Nephron progenitor cell (in vitro differentiated cells): ENCODE measurements at places on chromosomes 13 and 19.

DNA sequence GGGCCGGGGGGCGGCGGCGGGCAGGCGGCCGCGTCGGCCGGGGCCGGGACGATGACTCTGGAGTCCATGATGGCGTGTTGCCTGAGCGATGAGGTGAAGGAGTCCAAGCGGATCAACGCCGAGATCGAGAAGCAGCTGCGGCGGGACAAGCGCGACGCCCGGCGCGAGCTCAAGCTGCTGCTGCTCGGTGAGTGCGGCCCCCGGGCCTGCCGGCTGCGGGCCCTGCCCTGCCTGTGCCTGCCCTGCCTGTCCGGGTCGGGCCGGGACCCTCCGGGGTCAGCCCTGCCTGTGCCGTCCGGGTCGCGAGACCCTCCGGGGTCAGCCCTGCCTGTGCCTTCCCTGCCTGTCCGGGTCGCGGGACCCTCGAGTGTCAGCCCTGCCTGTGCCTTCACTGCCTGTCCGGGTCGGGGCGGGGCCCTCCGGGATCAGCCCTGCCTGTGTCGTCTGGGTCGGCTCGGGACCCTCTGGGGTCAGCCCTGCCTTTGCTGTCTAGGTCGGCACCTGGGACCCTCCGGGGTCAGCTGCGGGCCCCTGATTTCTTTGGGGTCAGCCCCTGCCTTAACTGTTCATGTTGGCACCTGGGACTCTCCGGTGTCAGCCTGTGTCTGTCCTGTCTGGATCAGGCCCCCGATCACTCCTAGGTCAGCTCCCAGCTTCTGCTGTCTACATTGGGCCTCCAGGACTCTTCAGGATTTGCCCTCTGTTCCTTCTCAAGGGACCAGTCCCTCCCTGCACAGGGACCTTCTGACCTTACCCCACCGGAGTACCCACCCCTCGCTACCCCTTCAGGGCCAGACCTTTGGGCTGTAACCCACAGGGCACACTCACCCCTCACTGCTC, 659 bp downstream of the GNA11 start:
- DNase-seq: peak; percentile 46

- DNase-seq: no peak
These were observed 9.0 kb downstream of the EPS15L1 start for GRCh38 chr19:16462757-16463250.

DNA sequence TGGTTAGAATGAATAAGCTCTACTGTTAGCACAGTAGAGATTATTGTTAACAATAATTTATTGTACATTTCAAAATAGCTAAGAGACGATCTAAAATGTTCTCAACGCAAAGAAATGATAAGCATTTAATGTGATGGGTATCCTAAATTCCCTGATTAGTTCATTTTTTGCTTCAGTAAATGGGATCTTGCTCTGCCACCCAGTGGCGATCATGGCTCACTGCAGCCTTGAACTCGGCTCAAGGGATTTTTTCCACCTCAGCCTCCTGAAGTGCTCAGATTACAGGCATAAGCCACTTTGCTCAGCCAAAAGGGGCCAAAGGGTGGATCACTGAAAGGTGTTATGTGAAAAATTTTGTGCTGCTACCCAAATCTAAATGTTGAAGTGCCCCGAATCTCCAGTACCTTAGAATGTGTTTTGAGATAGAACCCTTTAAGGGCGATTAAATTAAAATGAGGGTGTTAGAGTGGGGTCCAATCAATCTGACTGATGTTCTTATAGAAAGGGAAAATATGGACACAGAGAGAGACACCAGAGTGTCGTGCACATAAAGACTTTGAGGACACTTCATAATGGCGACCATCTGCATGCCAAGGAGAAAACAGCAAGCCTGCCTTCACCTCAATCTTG, 31.5 kb upstream of the ZNF766 start:
- DNase-seq: peak; percentile 59

- DNase-seq: peak; percentile 76
These were observed 2.5 kb downstream of the PRTN3 start for GRCh38 chr19:843180-843835.

- DNase-seq: no peak
These were observed 1435.7 kb downstream of the UQCRFS1 start for GRCh38 chr19:27777242-27777641.

DNA sequence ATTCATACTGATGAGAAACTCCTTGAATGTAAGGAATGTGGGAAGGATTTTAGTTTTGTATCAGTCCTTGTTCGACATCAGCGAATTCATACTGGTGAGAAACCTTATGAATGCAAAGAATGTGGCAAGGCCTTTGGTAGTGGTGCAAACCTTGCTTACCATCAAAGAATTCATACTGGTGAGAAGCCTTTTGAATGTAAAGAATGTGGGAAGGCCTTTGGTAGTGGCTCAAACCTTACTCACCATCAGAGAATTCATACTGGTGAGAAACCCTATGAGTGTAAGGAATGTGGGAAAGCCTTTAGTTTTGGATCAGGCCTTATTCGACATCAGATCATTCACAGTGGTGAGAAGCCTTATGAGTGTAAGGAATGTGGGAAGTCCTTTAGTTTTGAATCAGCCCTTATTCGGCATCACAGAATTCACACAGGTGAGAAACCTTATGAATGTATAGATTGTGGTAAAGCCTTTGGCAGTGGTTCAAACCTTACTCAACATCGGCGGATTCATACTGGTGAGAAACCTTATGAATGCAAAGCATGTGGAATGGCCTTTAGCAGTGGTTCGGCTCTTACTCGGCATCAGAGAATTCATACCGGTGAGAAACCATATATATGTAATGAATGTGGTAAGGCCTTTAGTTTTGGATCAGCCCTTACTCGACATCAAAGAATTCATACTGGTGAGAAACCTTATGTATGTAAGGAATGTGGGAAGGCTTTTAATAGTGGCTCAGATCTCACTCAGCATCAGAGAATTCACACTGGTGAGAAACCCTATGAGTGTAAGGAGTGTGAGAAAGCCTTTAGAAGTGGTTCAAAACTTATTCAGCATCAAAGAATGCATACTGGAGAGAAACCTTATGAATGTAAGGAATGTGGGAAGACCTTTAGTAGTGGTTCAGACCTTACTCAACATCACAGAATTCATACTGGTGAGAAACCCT, 26.6 kb downstream of the ZNF345 start:
- DNase-seq: no peak

- no peak for DNase-seq
These were observed 16.2 kb downstream of the PPP1R12C start for GRCh38 chr19:55101261-55101660.

- no peak for DNase-seq
These were observed 7.6 kb upstream of the PEG3 start for GRCh38 chr19:56848166-56848565.

- peak; percentile 18 for DNase-seq
These were observed 64.2 kb upstream of the UQCRFS1 start for GRCh38 chr19:29277102-29277501.

GRCh38 chr13:22487932-22488331, 692.8 kb upstream of the SGCG start:
- no peak for DNase-seq

- no peak for DNase-seq
These were observed 141.8 kb downstream of the GPC5 start for GRCh38 chr13:91540158-91540736.

DNA sequence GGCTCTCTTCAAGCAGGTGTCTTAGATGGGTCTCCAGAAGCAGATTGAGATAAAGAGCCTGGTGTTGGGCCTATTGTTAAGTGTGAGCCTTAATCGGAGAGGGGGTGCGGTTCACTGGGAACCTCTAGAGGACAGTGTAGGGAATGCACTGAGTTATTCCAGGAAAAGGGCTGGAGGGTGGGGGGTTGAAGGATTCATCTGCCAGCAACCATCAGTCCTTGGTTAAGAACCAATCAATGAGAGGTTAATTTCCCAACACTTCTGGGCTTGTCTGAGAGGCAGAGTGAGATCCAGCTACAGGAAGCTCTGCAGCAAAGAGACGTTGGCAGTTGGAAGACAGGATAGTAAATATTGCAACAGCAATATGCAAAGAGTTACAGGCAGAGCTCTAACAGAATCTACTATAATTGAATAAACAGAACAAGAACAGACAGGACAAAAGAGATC, 28.7 kb downstream of the CYP4F2 start:
- DNase-seq: no peak

- DNase-seq: no peak
These were observed 63.7 kb upstream of the NPAS1 start for GRCh38 chr19:46955813-46956371.

DNA sequence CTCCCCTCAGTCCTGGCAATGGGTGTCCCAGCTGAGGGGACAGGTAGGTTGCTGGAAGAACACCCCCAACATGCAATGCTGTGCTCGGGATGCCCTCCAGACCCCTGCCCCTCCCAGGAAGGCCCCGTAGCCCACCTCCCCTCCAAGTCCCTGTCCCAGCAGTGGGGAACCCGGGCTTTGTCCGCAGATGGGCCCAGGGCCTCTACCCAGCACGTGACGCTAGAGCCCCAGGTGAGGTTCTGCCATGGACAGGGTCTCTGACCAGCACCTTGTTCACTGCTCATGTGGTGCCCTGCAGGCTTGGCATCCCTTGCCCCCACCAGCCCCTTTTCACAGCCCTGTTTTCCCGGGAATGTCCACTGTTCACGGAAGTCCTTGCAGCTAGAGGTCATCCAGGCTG, 220.0 kb upstream of the SGCG start:
- DNase-seq: no peak

DNA sequence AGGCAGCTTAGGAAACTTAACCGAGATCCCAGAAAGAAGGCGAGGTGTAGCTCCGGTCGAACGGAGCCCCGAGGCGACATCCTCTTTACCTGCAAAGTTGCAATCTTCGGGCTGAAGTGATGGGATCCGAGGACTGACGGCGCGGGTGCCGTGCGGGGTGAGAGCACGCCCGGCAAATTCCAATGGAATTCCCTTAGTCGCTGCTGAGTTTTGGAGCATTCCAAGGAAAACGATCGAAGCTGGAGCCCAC, 141 bp downstream of the TRPC4 start:
- no peak for DNase-seq

DNA sequence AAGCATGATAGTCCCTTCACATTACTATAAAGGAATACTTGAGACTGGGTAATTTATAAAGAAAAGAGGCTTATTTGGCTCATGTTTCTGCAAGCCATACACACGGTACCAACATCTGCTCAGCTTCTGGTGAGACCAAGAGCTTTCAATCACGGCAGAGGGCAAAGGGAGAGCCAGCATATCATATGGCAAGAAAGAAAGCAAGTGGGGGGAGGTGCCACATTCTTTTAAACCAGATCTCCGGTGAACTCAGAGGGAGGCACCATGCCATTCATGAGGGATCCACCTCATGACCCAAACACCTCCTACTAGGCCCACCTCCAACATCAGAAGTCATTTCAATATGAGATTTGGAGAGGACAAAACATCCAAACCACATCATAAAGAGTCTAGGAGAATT, 20.3 kb downstream of the XPO4 start:
- no peak for DNase-seq

GRCh38 chr13:73870036-73870741, 264.0 kb downstream of the KLF12 start:
- no peak for DNase-seq
